ENCODE measurements at places on chromosomes 5 and 9.

- H3K27ac ChIP-seq, result no peak overlapping the region
- H3K27me3 ChIP-seq, result no peaks in the 10 kb centered on the region
- H3K4me3 ChIP-seq, result no peak overlapping the region
- peaks cover 10% of the 10 kb centered on the region for H3K36me3 ChIP-seq
- no peak for DNase-seq
Observed at GRCh38 chr5:81023261-81023970, 63.3 kb downstream of the RASGRF2 start.

- H3K27me3 ChIP-seq, result peaks cover 12% of the 10 kb centered on the region
- no peaks in the 10 kb centered on the region for H3K4me1 ChIP-seq
- DNase-seq, result no peak
- H3K4me3 ChIP-seq, result no peak overlapping the region
- H3K36me3 ChIP-seq, result no peaks in the 10 kb centered on the region
Observed at GRCh38 chr5:58105836-58106235, 354.1 kb downstream of the PLK2 start.

- peak overlapping the region; percentile 53 for H3K27ac ChIP-seq
- H3K4me3 ChIP-seq, result no peak overlapping the region
- H3K27me3 ChIP-seq, result no peaks in the 10 kb centered on the region
Observed at GRCh38 chr5:41751867-41752266, 118.4 kb downstream of the OXCT1 start.

GRCh38 chr5:171797543-171797942, 11.9 kb downstream of the SMIM23 start:
- DNase-seq, result no peak
- peaks cover 19% of the 10 kb centered on the region for H3K27me3 ChIP-seq
- no peaks in the 10 kb centered on the region for H3K4me1 ChIP-seq
- no peaks in the 10 kb centered on the region for H3K36me3 ChIP-seq
- no peak overlapping the region for H3K4me3 ChIP-seq

GRCh38 chr5:173796721-173797495, 91.2 kb upstream of the CPEB4 start:
- DNase-seq, result no peak
- H3K27ac ChIP-seq, result no peak overlapping the region
- no peaks in the 10 kb centered on the region for H3K27me3 ChIP-seq
- H3K4me3 ChIP-seq, result no peak overlapping the region
- no peaks in the 10 kb centered on the region for H3K36me3 ChIP-seq
- H3K4me1 ChIP-seq, result no peaks in the 10 kb centered on the region

DNA sequence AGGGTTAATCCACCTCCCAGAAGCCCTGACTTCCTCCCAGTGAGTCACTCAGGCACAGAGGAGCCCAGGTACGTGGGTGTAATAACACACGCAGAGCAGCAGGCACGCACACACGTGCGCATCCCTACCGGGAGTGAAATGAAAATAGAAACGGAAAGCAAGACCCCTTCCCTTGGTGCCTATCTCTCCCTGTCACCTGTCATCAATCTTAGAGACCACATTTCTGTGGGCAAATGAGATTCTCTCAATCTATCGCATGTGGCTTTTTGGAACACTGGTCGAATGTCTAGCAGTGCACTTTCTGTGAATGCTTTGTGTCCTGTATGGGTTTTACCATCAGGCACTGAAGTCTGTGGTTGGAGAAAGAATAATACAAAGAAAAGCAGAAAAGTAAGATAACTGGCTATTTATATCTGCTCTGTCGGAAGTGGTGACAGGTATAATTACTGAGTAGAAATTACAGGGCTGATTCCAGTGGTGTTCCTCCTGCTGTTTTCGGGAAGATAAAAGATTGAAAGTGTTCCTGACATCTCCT, 137.7 kb upstream of the GRIA1 start:
- H3K27me3 ChIP-seq, result peaks cover 36% of the 10 kb centered on the region
- H3K27ac ChIP-seq, result peak overlapping the region; percentile 44
- DNase-seq, result peak; percentile 52
- peak overlapping the region; percentile 49 for H3K4me3 ChIP-seq

- no peak overlapping the region for H3K27ac ChIP-seq
- no peaks in the 10 kb centered on the region for H3K4me1 ChIP-seq
- no peak for DNase-seq
- peaks cover 10% of the 10 kb centered on the region for H3K27me3 ChIP-seq
Observed at GRCh38 chr5:83589786-83590185, 118.2 kb downstream of the VCAN start.

DNA sequence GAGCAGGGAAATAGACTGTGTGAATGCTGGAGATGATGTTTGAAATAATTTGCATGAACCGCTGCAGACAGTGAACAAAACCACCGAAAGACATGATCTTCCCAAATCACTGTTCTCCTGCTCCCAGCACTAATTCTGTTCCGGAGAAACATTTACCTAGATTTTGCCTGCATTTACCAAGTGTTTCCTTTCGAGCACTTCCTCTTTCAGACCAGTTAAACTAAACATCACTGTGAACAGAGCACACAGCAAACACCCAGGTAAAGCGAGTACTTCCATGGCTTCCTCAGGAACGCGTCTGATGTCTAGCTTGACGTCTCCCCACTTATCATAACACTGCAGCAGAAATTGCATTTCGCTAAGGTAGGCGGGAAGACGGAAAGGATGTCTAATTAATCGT, 45.1 kb upstream of the PTCH1 start:
- DNase-seq, result no peak
- H3K36me3 ChIP-seq, result peaks cover 2% of the 10 kb centered on the region
- no peak overlapping the region for H3K4me3 ChIP-seq
- no peak overlapping the region for H3K27ac ChIP-seq
- H3K27me3 ChIP-seq, result peaks cover 18% of the 10 kb centered on the region

- DNase-seq, result no peak
- H3K4me1 ChIP-seq, result no peaks in the 10 kb centered on the region
- H3K27ac ChIP-seq, result no peak overlapping the region
- H3K36me3 ChIP-seq, result no peaks in the 10 kb centered on the region
- peaks cover 6% of the 10 kb centered on the region for H3K27me3 ChIP-seq
Observed at GRCh38 chr9:118003240-118003639, 299.0 kb downstream of the TLR4 start.

GRCh38 chr5:120630550-120630949, 166.4 kb downstream of the PRR16 start:
- H3K4me3 ChIP-seq, result no peak overlapping the region
- DNase-seq, result no peak
- no peak overlapping the region for H3K27ac ChIP-seq
- no peaks in the 10 kb centered on the region for H3K36me3 ChIP-seq
- no peaks in the 10 kb centered on the region for H3K4me1 ChIP-seq

- no peak overlapping the region for H3K27ac ChIP-seq
- H3K36me3 ChIP-seq, result no peaks in the 10 kb centered on the region
- no peak overlapping the region for H3K4me3 ChIP-seq
Observed at GRCh38 chr9:121998513-121999049, 94.5 kb downstream of the TTLL11 start.

- no peaks in the 10 kb centered on the region for H3K4me1 ChIP-seq
- no peaks in the 10 kb centered on the region for H3K36me3 ChIP-seq
- H3K27ac ChIP-seq, result no peak overlapping the region
- H3K4me3 ChIP-seq, result no peak overlapping the region
- peaks cover 14% of the 10 kb centered on the region for H3K27me3 ChIP-seq
Observed at GRCh38 chr9:136606687-136607333, 55.9 kb upstream of the EGFL7 start.
